Ovary (tissue), 10 donors: ENCODE measurements at places on chromosomes 4 and X. TPM values are rescaled to one million over a fixed set of nuclear protein-coding genes. Genes with fewer than 3 reads are reported as not detected.
A peak's percentile ranks its signal among the peaks of the same experiment; 100 is the strongest.

The RHOH gene
- total RNA-seq: 0.98 TPM

The C4orf46 gene
- total RNA-seq: 6.4 TPM

The CCDC160 gene
- total RNA-seq: 1.1 TPM

The STOX2 gene
- 7.7 TPM for total RNA-seq

The RHOXF2 gene
- total RNA-seq: 0.12 TPM

The ARHGAP36 gene
- total RNA-seq: 0.13 TPM

The NPNT gene
- 4.3 TPM for total RNA-seq

The HEPH gene
- total RNA-seq: 37.4 TPM

DNA sequence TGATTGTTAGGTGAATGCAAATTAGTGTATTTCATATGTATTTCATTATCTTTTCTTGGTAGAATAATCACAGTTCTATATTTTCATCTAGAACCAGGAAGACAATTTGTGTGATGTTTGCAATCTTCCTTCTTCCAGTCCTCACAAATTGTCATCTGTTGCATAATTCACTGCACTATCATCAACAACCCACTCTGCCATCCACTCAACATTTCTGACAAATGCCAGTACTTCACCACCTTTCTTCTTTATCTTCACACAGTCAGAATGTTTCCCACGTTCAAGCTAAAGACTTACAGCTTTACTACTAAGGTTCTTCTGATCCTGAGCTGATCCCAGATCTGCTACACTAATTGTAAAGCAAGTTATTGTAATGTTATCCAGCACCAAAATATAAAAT, 107.8 kb downstream of the IQCM start:
- DNase-seq: no peak
- H3K36me3 ChIP-seq: no peaks in the 10 kb centered on the region
- no peak overlapping the region for H3K4me3 ChIP-seq
- H3K27me3 ChIP-seq: no peaks in the 10 kb centered on the region
- H3K27ac ChIP-seq: no peak overlapping the region
- no peaks in the 10 kb centered on the region for H3K4me1 ChIP-seq

DNA sequence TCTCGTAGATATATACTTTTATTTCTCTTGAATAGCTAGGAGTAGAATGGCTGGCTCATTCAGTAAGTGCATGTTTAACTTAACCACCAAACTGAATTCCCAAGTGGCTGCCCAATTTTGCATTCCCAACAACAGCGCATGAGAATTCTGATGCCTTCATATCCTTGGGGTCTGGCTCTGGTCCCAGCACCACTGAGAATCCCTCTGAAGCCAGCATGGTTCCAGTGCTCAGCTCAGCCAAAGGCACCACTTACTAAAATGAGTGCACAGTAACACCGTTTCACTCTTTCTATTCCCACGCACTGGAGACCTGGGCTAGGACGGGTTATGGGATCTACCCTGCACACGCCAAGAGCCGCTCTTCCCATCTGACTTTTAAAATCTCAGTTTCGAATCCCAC, 60.4 kb downstream of the CASP3 start:
- no peaks in the 10 kb centered on the region for H3K36me3 ChIP-seq
- H3K4me3 ChIP-seq: no peak overlapping the region
- no peaks in the 10 kb centered on the region for H3K27me3 ChIP-seq
- no peak for DNase-seq
- H3K27ac ChIP-seq: no peak overlapping the region

GRCh38 chr4:141810038-141810711, 173.8 kb downstream of the IL15 start:
- DNase-seq: no peak
- no peaks in the 10 kb centered on the region for H3K27me3 ChIP-seq
- H3K4me1 ChIP-seq: no peaks in the 10 kb centered on the region
- no peak overlapping the region for H3K27ac ChIP-seq
- H3K4me3 ChIP-seq: no peak overlapping the region
- no peaks in the 10 kb centered on the region for H3K36me3 ChIP-seq

- H3K4me3 ChIP-seq: no peak overlapping the region
- no peaks in the 10 kb centered on the region for H3K4me1 ChIP-seq
- DNase-seq: no peak
- no peak overlapping the region for H3K27ac ChIP-seq
Observed at GRCh38 chrX:22882543-22882942, 117.2 kb upstream of the DDX53 start.

DNA sequence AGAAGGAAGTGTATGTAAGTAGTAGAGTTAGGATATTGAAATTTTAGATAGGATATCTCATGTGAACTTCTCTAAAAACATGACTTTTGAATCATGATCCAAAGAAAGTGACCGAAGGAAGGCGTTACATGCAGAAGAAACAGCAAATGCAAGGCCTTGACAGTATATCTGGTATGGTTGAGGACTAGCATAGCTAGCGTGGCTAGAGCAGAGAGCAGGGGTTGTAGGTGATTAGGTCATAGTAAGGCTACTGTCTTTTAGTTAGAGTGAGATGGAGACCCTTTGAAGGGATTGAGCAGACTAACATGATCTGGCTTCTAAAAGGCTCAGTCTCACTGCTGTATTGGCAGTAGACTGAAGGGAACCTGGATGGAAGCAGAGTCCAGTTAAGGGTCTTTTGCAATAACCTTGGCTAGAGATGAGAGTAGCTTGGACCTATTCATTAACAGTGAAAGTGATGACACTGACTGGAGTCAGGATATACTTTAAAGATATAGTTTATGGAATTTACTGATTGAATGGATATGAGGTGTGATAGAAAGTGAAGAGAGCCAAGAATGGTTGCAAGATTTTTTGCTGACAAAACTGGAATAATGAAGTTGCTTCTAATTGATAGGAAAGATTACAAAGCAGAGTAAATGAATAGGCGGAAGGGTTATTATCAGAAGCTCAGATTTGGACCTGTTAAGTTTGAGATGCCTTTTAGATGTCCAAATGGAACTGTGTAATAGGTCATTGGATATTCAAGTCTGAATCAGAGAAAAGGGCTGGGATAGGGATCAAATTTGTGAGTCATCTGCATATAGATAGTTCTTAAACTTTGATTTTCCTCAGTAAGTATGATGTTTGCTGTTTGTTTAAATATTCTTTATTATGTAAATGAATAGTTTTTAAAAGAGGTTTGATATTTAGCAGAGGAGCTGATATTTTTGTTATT, 59.8 kb downstream of the MRPL1 start:
- no peak overlapping the region for H3K4me3 ChIP-seq
- H3K27me3 ChIP-seq: no peaks in the 10 kb centered on the region
- H3K36me3 ChIP-seq: no peaks in the 10 kb centered on the region
- no peak for DNase-seq

DNA sequence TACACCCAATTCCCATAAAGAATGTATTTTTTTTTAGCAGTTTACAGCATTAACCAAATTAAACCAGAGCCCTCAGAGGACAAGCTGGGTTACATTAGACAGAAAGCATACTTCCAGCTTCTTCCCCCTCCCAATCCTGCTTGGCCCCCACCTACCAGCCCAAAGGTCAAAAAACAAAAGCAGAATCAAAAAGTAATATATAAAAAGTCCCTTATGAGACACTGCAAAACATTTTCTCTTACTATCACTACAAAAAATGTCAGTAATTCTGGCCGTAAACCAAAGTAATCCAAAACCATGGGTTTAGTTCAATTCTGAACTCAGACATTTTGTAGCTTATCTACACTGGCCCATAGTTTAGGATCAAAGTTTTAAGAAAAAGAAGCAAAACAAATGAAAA, 38.0 kb downstream of the APBB2 start:
- peaks cover 12% of the 10 kb centered on the region for H3K4me1 ChIP-seq
- H3K27ac ChIP-seq: peak overlapping the region; percentile 10
- H3K36me3 ChIP-seq: no peaks in the 10 kb centered on the region
- H3K27me3 ChIP-seq: no peaks in the 10 kb centered on the region
- H3K4me3 ChIP-seq: no peak overlapping the region

GRCh38 chrX:134542485-134542884, 82.5 kb downstream of the HPRT1 start:
- no peaks in the 10 kb centered on the region for H3K36me3 ChIP-seq
- H3K4me3 ChIP-seq: no peak overlapping the region
- peak; percentile 79 for DNase-seq

- no peaks in the 10 kb centered on the region for H3K27me3 ChIP-seq
- H3K27ac ChIP-seq: peak within 1 kb of the TSS; percentile 61
- no peaks in the 10 kb centered on the region for H3K36me3 ChIP-seq
- peak within 1 kb of the TSS; percentile 49 for H3K4me3 ChIP-seq
- DNase-seq: peak; percentile 66
Observed at GRCh38 chrX:115233497-115234455, at the start of gene LRCH2. LRCH2 (minus strand) TSS chrX:115234096; CDS start chrX:115234041, 55 bp downstream.

- H3K4me1 ChIP-seq: no peaks in the 10 kb centered on the region
- H3K27me3 ChIP-seq: no peaks in the 10 kb centered on the region
Observed at GRCh38 chr4:6366581-6366980, 96.9 kb downstream of the WFS1 start.
